ENCODE measurements at places on chromosomes 4 and X.
A peak's percentile ranks its signal among the peaks of the same experiment; 100 is the strongest.

DNA sequence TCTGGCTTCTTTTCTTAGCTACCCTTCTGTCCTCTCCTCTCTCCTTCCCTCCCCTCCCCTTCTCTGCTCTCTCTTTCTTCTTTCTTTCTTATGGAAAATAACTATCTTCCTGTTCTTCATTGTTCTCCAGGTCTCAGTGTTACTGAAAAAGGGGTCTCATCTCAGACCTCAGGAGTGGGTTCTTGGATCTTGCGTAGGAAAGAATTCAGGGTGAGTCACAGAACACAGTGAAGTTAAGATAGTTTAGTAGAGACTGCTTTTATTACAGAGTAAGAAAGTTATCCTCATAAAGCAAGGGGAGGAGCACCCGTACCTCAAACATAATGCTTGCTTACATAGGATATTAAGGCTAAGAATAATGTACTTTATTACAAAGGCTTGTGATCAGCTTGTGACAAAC lies 31.8 kb upstream of the CWH43 start:
- no peak for DNase-seq

DNA sequence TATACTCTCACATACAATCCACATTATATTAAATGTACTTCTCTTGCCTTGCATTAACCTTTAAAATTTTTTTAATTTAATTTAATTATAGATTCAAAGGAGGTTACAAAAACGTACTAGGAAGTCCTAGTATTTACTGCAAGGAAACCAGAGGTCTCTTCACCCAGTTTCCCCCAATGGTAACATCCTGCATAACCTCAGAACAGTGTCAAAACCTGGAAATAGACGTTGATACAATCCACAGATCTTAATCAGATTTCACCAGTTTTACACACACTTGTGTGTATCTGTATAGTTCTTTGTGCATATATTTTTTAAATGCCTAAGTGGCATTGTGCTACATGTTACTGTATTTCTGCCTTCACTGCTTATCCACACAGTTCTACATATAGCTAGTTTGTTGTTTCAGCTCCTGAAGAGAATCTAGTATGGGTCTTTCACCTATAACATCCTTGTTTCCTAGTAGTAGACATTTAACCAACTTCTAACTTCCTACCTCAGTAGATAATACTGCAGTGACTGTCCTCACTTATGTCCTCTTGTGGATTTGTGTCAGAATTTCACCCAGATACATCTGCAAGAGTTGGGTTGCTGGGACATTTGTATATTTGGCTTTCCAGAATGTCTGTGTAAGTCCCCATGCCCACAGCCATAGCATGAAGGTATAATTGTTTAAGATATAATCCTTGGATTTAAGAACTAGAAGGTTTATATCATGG lies 103.2 kb downstream of the NFKB1 start:
- no peak for DNase-seq

- peak; percentile 94 for DNase-seq
Measured at GRCh38 chr4:142095886-142096605, 459.7 kb downstream of the IL15 start.

DNA sequence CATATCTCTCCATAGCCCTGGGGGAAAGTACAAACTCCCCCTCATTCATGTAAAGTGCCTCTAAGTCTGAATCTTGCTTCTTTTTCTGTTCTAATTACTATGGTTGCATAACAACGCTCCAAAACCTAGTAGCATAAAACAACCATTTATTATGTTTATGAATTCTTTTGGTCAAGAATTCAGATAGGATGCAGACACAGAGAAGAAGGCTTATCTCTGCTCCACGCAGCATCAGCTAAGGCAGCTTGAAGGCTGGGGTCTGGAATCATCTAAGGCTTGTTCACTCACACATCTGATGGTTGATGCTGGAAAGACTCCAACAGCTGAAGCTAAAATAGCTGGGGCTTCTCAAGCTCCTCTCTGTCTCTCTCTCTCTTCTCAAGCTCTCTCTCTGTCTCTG lies 564.5 kb downstream of the ZNF674 start:
- no peak for DNase-seq

DNA sequence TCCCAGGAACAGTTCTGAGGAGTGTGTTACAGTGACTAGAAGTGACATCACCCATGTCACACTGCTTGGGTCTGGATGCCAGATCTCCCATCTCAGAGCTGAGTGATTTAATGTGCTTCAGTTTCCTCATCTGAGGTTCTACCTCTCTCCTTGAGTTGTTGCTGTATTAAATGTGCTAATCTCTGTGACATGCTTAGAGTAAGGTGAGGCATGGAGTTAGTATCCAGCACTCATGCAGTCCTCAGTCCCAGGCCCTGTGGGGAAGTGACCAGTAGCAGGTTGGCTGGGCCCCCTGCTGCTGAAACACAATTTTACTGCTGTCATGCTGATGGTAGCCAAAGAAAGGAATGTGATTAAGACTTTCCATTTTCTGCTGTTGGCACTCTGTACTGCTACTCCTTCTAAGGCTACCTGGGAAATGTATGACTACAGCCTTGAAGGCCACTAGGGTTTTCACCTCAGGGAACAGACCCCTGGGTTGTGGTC lies 639.6 kb downstream of the MID1IP1 start:
- peak; percentile 9 for DNase-seq

DNA sequence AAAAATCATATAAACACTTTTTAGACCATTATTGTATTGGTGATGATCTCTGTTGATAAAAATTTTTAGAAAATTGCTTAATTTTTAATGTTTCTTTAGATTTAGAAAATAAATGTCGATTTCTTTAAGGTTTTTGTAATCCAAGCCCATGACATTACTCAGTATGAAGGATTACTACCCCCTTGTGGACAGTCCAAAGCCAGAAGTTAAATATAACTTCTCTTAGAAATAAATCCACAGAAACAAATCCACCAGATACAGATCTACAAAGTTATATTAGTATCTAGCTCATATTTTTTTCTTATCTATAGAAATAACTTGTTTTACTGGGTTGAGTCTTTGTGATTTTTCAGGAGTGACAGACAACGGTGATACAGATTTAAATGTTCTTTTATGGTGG lies 18.9 kb downstream of the TIFA start:
- peak; percentile 50 for DNase-seq

GRCh38 chr4:33649471-33649870 lies 2594.8 kb downstream of the ARAP2 start:
- no peak for DNase-seq

- DNase-seq = no peak
Measured at GRCh38 chr4:73507541-73507940, 26.0 kb downstream of the AFM start.

DNA sequence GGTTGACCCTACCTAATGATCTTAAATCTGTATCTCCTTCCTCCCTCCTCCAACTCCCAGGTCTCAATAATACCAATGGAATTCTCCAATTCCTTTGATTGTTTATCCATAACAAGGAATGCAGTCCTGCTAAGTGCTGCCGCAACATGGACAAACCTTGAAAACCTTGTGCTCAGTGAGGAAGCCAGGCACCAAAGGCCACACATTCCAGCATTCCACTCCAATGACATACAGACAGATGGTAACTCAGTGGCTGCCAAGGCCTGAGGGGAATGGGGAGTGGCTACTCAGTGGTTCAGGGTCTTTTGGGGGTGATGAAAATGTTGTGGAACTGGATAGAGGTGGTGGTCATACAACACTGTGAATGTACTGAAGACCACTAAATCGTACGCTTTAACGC lies 10.4 kb downstream of the HAUS7 start:
- peak; percentile 71 for DNase-seq

DNA sequence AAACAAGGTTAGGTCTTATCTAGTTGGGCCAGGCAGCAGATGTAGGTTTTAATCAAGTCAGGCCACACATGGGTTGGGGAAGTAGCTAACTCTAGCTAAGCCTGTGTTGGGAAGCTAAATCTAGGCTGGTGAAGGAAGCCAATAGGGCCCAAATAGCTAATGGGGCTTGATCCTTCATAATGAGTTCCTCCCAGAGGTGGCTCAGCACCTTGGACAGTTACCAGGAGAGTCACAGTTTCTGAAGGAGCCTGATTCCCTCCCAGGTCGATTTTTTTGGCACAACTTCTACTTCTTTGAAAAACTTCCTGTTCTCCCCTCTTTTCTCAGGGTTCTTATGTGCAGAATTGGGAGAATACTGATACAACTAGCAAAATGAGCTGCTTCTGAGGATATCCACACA lies 242.5 kb upstream of the PRPS2 start:
- peak; percentile 2 for DNase-seq

GRCh38 chr4:2630556-2631273 lies 94.3 kb downstream of the FAM193A start:
- no peak for DNase-seq

GRCh38 chrX:18674788-18675735 lies 3.2 kb upstream of the RS1 start:
- DNase-seq = peak; percentile 80

DNA sequence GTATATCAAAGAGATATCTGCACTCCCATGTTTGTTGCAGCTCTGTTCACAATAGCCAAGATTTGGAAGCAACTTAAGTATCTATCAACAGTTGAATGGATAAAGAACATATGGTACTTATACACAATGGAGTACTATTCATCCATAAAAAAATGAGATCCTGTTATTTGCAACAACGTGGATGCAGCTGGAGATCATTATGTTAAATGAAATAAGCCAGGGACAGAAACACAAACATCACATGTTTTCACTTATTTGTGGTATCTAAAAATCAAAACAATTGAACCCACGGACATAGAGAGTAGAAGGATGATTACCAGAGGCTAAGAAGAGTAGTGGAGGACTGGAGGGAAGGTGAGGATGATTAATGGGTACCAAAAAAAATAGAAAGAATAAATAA lies 14.2 kb downstream of the IQCM start:
- DNase-seq = no peak

DNA sequence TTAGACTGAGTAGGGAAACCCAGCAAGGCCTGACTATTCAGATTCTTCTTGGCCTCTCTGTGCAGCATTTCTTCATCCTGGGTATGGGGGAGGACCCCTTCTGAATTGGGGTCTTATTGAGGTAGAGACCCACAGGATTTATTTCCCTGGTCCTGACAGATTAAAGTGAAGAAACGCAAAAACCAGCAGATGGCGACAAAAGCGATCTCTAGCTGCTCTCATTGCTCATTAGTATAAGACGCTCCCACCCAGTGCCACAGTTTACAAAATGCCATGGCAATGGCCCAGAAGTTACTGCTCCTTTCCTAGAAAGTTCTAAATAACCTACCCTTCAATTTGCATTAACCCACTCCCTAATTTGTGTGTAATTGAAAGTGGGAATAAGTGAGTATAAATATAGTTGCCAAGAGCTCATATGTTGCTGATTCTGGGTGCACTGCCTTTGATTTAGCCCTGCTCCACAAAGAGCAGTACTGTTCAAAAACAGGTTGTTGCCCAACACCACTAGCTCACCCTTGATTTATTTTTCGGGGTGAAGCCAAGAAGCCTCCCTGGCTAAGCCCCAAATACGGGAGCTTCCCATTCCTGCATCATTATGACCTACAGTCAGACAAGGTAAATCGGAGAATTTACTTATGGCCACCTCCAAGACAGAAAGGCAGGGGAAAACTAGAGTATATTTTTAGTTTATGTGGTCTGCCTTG lies 3.7 kb upstream of the BEX4 start:
- peak; percentile 54 for DNase-seq

- no peak for DNase-seq
Measured at GRCh38 chr4:55409468-55410171, 13.9 kb downstream of the TMEM165 start.

DNA sequence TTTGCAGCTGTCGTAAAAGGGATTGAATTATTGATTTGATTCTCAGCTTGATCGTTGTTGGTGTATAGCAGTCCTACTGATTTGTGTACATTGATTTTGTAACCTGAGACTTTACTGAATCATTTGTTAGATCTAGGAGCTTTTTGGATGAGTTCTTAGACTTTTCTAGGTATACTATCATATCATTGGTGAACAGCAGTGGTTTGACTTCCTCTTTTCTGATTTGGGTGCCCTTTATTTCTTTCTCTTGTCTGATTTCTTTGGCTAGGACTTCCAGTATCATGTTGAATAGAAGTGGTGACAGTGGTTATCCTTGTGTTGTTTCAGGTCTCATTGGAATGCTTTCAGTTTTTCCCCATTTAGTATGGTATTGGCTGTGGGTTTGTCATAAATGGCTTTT lies 8.4 kb downstream of the APOOL start:
- no peak for DNase-seq

DNA sequence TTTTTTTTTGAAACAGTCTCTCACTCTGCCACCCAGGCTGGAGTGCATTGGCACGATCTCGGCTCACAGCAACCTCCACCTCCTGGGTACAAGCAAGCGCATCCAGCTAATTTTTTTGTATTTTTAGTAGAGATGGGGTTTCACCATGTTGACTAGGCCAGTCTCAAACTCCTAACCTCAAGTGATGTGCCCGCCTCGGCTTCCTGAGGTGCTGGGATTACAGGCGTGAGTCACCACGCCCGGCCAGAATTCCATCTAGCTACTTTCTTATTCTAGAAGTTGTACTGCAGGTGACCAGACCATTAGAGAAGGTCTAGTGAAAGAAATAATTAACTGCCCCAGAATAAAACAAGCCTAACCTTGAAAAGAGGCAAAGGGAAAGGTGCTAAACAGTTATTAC lies 2.3 kb downstream of the LRBA start:
- DNase-seq = no peak

GRCh38 chr4:18198653-18199052 lies 177.1 kb upstream of the LCORL start:
- no peak for DNase-seq

DNA sequence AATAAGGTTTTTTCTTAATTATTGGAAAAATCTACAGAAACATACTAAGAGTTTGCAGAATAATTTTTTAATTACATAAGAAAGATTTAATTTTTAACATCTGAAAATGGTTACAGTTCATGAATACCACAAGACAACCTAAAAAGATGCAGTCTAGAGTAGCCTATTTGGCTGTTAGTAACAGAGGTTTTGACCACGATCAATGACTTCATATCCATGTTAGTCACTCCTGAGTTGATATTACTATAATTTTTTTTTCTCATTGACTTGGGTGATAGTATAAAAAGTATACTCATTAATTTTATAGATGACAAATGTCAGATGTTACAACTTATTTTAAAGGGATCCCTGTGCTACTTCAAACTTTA lies 272.5 kb downstream of the DCTD start:
- DNase-seq = no peak

DNA sequence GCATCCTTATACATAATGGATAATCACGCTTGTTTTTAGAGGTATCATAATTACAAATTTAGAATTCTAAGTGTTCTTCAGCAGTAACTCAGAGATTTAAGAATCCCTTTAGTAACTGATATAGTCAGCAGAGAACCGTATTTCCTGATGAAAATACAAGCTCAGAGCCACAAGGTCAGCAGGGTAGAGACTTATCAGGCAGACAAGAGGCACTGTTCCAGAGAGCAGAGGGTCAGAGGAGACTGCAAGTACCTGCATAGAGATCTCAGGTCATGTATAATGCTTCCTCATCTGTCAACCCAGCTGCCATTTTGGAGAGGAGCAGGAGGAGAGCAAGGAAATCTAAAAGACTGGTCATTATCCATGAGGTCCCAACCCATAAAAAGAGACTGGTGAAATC lies 787.1 kb upstream of the FTHL17 start:
- DNase-seq = no peak

DNA sequence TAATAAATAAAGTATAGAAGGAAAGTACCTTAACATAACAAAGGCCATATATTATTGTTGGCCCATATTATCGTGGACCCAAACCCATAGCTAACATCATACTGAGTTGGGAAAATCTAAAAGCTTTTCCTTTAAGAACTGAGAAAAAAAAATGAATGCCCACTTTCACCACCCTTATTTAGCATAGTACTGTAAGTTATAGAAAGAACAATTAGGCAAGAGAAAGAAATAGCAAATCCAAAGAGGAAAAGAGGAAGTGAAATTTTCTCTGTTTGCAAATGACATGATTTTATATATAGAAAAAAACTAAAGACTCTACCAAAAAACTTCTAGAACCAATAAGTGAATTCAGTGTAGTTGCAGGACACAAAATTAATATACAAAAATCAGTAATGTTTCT lies 1854.6 kb downstream of the PCDH7 start:
- DNase-seq = no peak

Measured in endothelial cell of umbilical vein (primary cell).